ENCODE measurements at places on chromosomes 5 and 9.

GRCh38 chr5:8577792-8578191, 708.8 kb downstream of the MTRR start:
- no peak for DNase-seq

- DNase-seq: no peak
Measured at GRCh38 chr9:131011274-131012022, 2.5 kb downstream of the LAMC3 start.

- no peak for DNase-seq
Measured at GRCh38 chr5:58286741-58287140, 173.1 kb downstream of the PLK2 start.

DNA sequence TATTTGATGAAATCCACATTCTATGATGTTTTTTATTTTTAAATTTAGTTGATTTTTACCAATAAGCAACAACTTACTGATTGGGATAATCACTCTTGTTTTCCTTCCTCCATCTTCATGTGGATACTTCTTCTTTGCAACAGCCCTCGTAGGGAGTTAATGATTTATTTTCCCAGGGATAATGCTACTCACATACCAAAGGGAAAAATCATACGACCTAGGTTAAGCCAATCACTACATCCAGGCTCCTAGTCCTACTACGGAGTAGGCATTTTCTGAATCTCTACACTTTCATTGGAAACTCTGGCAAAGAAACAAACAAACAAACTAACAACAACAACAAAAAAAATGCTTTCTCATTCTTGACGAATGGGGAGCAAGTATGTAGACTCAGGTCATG, 663.4 kb downstream of the PTPRD start:
- DNase-seq: no peak

- DNase-seq: no peak
Measured at GRCh38 chr9:129333617-129334104, 155.6 kb upstream of the IER5L start.

- DNase-seq: no peak
Measured at GRCh38 chr5:87081511-87082372, 185.9 kb upstream of the RASA1 start.

- no peak for DNase-seq
Measured at GRCh38 chr5:143619040-143619439, 192.9 kb upstream of the HMHB1 start.

DNA sequence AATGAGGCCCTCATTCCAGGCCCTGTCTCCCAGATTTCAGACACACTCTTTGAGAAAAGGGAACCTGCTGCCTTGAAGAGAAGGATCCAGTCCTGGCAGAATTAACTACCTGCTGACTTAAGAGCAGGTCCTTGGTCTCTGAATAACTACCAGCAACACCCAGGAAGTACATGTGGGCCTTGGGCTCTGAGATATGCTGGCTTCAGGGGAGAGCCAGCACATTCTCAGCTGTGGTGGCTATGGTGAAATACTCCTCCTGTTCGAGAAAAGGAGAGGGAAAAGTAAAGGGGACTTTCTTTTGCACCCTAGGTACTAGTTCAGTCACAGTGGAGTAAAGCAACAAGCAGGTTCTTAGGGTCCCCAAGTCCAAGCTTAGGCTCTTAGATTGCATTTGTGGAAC, 120.0 kb downstream of the HMHB1 start:
- no peak for DNase-seq

- no peak for DNase-seq
Measured at GRCh38 chr5:35862126-35862525, 5.4 kb downstream of the IL7R start.

GRCh38 chr9:123419091-123419490, 63.1 kb downstream of the CRB2 start:
- DNase-seq: no peak

DNA sequence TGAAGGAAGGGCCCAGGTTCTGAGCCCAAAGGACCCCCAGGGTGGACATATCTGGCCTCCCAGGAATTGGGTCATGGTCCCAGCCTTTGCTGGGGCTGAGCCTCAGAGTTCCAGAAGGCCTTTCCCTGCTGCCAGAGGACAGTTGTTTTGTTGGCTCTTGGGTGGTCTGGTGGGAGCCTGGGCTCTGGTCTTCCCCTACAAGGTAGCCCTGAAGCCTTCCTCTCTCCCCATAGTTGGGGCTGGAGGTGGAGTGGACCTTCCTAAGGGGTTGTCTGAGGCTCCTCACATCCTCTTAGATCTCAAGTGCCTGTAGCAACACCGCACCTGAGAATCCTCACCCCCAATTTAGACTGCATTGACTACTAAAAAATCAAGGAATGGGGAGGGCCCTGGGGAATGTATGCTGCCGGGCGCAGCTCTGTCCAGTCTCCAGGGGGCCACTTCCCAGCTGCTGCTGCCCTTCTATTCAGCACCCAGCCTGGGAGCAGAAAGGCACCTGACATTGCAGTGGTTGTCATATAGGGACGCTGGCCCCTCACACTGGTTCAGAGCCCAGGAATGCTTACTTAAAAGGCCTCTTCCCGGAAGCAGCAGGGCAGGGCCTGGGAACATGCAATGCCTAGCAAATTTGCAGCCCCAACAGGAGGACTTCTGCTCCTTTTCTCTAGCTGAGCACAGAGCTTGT, 66.4 kb downstream of the IL31RA start:
- DNase-seq: no peak

DNA sequence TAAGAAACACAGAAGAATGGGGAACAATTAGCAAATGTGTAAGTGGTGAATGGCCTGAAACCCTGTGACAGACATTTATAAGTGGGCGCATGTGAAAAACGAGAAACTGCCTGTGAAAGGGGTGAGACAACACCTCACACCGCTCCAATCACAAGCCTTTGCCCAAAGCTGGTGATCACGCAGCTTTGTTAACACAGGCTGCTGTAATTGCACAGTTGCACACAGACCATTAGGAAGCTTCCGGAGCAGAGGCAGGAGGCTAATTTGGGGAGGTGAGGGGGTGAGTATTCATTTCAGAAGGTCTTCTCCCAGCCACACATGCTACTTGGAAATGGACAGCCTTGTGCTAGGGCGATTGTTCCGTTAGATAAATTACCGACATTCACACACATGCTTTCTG, 294.0 kb downstream of the MED10 start:
- no peak for DNase-seq

GRCh38 chr5:39218482-39219402, 621 bp downstream of the FYB1 start:
- DNase-seq: no peak

GRCh38 chr9:77455312-77455927, 192.7 kb downstream of the GNA14 start:
- no peak for DNase-seq

DNA sequence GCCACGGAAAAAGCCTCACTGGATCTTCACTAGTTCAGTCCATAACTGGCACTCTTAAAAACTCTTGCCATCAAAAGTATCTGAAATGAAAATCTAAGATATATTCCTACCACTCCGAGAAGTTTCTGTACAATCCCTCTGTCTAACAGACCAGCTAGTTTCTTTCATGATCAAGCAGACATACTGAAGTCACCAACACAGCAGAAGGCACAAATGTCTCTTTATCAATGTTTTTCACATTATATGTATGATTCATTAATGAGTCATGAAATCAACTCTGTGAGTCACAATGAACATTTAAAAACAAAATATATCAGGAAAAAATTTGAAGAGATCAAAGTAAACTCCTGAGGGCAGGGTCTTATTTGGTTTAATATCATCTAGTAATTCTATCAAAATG, 50.8 kb downstream of the F2R start:
- DNase-seq: no peak
